ENCODE measurements at places on chromosomes 3 and 15. TPM values are rescaled to one million over a fixed set of nuclear protein-coding genes. Genes with fewer than 3 reads are reported as not detected.

- DNase-seq = no peak
- H3K27me3 ChIP-seq = no peaks in the 10 kb centered on the region
- no peak overlapping the region for H3K27ac ChIP-seq
- H3K4me1 ChIP-seq = no peaks in the 10 kb centered on the region
- no peak overlapping the region for H3K4me3 ChIP-seq
Measured at GRCh38 chr3:30527720-30528119, 78.7 kb upstream of the TGFBR2 start.

CNTN3 gene
- total RNA-seq = not detected

DNA sequence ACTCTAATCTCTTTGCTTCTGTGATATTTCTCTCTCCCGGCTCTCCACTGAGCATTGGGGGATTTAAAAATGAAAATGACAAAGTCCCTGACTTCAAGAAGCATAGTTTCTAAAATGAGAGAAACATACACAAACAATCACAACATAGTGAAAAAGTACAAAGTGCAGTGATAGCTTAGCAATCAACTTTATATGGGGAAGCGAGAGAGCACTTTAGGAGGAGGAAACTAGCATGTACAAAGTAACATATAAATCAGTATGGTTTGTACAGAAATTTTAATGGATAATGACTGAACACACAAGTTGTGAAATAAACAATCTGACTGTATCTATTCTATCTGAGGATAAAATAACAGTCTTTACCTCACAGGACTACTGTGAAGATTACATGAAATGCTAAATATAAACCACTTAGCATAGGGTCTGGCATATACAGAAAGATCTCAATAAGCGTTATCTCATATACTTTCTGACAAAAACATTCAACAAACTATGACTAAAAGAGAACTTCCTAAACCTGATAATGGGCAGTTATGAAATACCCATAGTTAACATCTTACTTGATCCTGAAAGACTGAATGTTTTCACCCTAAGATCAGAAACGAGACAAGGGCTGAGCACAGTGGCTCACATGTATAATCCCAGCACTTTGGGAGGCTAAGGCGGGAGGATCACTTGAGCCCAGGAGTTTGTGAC, 61.2 kb downstream of the PEAK1 start:
- no peak for DNase-seq
- no peaks in the 10 kb centered on the region for H3K4me1 ChIP-seq
- H3K27ac ChIP-seq = no peak overlapping the region
- H3K36me3 ChIP-seq = no peaks in the 10 kb centered on the region

GPR156 gene
- total RNA-seq = 0.75 TPM

- H3K4me1 ChIP-seq = peaks cover 5% of the 10 kb centered on the region
Measured at GRCh38 chr3:57545636-57546268, 1.6 kb upstream of the DNAH12 start.

- no peaks in the 10 kb centered on the region for H3K36me3 ChIP-seq
- no peak for DNase-seq
- no peaks in the 10 kb centered on the region for H3K4me1 ChIP-seq
- H3K27me3 ChIP-seq = no peaks in the 10 kb centered on the region
- H3K4me3 ChIP-seq = no peak overlapping the region
- H3K27ac ChIP-seq = no peak overlapping the region
Measured at GRCh38 chr3:61078048-61078752, 173.1 kb downstream of the FHIT start.

CFAP161 gene
- total RNA-seq = not detected

EPHB3 gene
- not detected for total RNA-seq

MED12L gene
- total RNA-seq = 6.5 TPM

- H3K4me1 ChIP-seq = no peaks in the 10 kb centered on the region
- H3K4me3 ChIP-seq = no peak overlapping the region
- no peak for DNase-seq
- H3K27me3 ChIP-seq = no peaks in the 10 kb centered on the region
- no peak overlapping the region for H3K27ac ChIP-seq
Measured at GRCh38 chr3:16060358-16060852, 114.1 kb upstream of the GALNT15 start.

SCAMP2 gene
- 101 TPM for total RNA-seq

- H3K27ac ChIP-seq = no peak overlapping the region
- peaks cover 50% of the 10 kb centered on the region for H3K36me3 ChIP-seq
- no peaks in the 10 kb centered on the region for H3K27me3 ChIP-seq
- H3K4me1 ChIP-seq = no peaks in the 10 kb centered on the region
- DNase-seq = no peak
- no peak overlapping the region for H3K4me3 ChIP-seq
Measured at GRCh38 chr3:119428538-119428937, 34.9 kb downstream of the TMEM39A start.

- no peaks in the 10 kb centered on the region for H3K4me1 ChIP-seq
- no peaks in the 10 kb centered on the region for H3K36me3 ChIP-seq
- no peaks in the 10 kb centered on the region for H3K27me3 ChIP-seq
- H3K27ac ChIP-seq = no peak overlapping the region
- DNase-seq = no peak
Measured at GRCh38 chr3:61925721-61926120, 364.4 kb downstream of the PTPRG start.

CPNE9 gene
- 0.49 TPM for total RNA-seq

CFAP20DC gene
- 0.09 TPM for total RNA-seq

DNA sequence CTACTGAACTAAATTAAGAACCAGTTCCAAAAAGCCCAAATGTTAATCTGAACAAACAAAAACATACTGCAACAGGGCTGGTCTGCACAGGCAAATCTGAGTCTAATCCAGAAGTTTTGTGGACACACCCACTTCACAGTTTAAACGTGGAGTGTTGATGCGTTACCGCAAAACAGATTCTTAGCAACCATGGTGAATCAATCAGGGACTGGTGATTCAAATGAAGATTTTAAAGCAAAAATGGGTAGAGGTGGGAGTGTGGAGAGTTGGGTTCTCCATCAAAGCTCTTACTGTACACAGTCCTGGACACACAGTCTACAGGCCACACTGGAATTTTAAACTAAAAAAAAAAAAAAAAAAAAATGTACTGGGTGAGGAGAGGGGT, 5.2 kb downstream of the ANXA2 start:
- peaks cover 34% of the 10 kb centered on the region for H3K4me1 ChIP-seq
- H3K4me3 ChIP-seq = no peak overlapping the region
- H3K36me3 ChIP-seq = no peaks in the 10 kb centered on the region
- DNase-seq = no peak
- no peak overlapping the region for H3K27ac ChIP-seq

GRCh38 chr3:128455786-128456748, 10.6 kb downstream of the DNAJB8 start:
- H3K27ac ChIP-seq = no peak overlapping the region
- no peak overlapping the region for H3K4me3 ChIP-seq
- no peaks in the 10 kb centered on the region for H3K36me3 ChIP-seq
- H3K4me1 ChIP-seq = peaks cover 9% of the 10 kb centered on the region

SLC38A3 gene
- 0.82 TPM for total RNA-seq

- no peaks in the 10 kb centered on the region for H3K36me3 ChIP-seq
- no peak for DNase-seq
- peaks cover 7% of the 10 kb centered on the region for H3K4me1 ChIP-seq
- no peaks in the 10 kb centered on the region for H3K27me3 ChIP-seq
- no peak overlapping the region for H3K4me3 ChIP-seq
Measured at GRCh38 chr3:129548104-129548965, 5.4 kb downstream of the H1-8 start.

GRCh38 chr15:78996894-78997275, 52.0 kb upstream of the CTSH start:
- peaks cover 9% of the 10 kb centered on the region for H3K4me1 ChIP-seq
- no peak overlapping the region for H3K4me3 ChIP-seq
- no peak overlapping the region for H3K27ac ChIP-seq
- no peaks in the 10 kb centered on the region for H3K27me3 ChIP-seq
- H3K36me3 ChIP-seq = no peaks in the 10 kb centered on the region

DNA sequence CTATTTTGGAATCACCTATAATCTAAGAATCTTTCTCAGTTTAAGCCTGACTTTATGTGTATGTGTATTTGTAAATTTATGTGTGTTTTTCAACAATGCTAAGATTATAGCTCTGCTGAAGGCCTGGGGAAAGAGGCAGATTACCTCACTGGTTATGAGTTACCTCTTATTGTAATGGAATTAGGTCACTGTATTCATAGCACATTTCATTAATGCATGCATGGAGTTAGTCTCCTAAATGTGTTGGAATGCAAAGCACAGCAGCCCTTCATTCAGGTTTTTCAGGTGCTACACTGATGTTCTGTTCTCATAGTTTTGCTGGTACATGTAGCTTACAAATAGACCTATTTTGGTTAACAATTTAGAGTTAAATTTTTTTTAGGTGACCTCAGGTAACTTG, 9.5 kb downstream of the GPR87 start:
- H3K4me1 ChIP-seq = peaks cover 20% of the 10 kb centered on the region
- H3K4me3 ChIP-seq = no peak overlapping the region
- DNase-seq = no peak

GOLGA6B gene
- 1.1 TPM for total RNA-seq

STRIT1 gene
- total RNA-seq = not detected

MRPS22 gene
- total RNA-seq = 32.4 TPM

- H3K36me3 ChIP-seq = no peaks in the 10 kb centered on the region
- no peaks in the 10 kb centered on the region for H3K27me3 ChIP-seq
- no peak overlapping the region for H3K4me3 ChIP-seq
- no peak overlapping the region for H3K27ac ChIP-seq
- no peaks in the 10 kb centered on the region for H3K4me1 ChIP-seq
Measured at GRCh38 chr3:197392961-197393360, 94.5 kb upstream of the DLG1 start.

All from natural killer cell (primary cell).